RKO (cell line): ENCODE measurements at places on chromosomes 2 and 18.

DNA sequence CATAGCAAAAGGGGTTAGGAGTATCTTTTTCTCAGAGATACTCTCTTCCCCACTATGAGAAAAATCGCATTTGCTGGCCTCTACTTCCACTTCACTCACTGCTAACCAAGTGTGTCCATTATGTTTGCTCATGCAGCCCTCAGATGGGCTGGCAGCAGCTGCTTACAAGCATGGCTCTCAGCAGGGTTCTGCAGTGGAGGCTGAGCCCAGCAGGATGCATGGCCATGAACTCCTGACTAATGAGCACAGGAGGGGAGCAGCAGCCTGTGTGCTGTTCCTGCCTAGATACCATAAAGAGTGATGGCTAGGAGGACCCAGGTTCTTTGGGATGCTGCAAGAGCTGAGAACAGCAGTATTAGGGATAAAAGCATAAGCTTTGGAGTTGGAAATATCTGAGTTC is 316.9 kb upstream of the THSD7B start:
- DNase-seq: no peak

GRCh38 chr18:24243677-24244076 is 104.8 kb downstream of the CABYR start:
- no peak for DNase-seq

GRCh38 chr2:32652555-32653209 is 24.8 kb downstream of the TTC27 start:
- no peak for DNase-seq

DNA sequence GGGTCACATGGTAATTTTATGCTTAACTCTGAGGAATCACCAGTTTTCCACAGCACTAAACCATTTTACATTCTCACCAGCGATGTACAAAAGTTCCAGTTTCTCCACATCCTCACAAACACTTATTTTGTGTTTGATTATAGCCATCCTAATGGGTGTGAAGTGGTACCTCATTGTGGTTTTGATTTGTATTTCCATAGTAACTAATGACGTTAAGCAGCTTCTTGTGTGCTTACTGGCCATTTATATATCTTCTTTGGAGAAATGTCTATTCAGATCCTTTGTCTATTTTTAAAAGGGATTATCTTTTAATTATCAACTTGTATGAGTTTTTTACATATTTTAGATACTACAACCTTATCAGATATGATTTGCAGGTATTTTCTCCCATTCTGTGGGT is 42.0 kb downstream of the CCDC150 start:
- DNase-seq: no peak

- DNase-seq: peak; percentile 28
Measured at GRCh38 chr2:12325806-12326205, 390.9 kb upstream of the TRIB2 start.

DNA sequence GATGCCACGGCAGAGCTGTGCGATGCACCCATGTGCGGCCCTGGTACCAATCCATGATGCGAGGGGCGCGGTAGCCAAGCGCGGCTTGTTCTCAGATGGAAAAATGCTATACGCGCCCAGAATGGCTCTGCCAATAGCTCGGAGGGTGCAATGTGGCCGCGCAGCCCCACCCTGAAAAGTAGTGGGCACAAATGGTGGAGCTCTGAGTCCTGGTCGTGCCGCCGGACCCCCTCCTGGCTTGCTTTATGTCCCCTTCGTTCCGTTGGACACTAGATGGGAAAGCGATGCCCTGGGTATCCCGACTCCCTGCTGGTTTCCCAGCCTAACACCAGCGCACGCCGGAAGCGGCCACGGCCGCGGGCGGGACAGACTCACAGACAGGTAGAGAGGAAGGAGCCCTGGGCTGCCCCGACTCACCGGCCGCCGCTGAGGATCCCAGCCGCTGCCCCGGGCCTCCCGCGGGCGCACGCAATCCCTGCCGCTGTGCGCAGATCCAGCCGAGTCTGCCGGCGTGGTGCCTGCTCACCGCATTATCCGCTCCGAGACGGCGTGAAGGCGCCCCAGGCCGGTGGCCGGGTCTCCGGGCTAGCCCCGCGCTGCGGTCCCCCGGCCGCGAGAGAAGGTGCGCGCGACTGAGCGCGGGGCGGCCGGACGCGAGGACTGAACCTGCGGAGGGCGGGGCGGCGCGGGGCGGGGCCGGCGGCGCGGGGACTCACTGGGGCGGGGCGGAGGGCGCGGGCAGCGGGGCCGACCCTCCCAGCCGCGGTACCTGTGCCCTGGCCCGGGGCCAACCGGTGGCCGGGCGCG is at the start of gene CDC42EP3:
Gene CDC42EP3, minus strand, starts transcription at position 634 of the 807 bp plus-strand sequence. CDS start 25,055 bp downstream, outside the sequence.
- no peak for DNase-seq

DNA sequence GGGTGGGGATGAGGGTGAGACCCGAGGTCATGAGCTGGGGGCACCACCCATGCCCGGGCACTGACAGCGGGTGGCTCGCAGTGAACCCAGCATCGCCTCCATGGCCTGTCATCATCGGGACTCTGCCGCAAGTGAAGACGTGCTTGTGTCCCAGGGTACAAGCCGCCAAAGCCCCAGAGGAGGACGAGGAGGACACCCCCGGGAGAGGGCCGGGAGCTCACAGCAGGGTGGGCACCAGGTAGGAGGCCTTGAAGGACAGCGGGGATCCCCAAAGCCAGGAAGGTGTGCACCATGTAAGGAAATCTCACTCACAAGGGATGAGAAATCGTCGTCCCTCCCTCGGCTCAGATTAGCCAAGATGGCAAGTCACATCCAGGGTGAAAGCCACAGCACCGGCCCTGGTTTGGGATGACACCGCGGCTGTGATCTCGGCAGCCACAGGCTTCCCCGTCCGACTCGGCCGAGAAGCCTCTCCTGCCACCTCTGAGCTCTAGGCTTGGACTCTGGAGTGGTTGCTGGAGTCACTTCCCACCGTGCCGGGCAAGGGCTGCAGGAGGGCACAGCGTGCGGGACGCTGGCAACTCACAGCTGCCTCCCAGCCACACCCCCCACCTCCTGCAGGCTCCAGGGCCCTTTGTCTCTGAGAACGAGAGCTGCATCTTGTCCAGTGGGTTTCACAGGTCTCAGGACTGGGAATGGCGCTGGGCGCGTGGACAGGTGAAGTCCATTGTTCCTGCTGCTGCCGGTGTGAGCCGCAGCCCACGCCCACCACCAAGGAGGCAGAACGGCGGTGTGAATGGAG is 81.6 kb upstream of the CTDP1 start:
- no peak for DNase-seq

GRCh38 chr2:25714740-25715139 is 41.4 kb upstream of the DTNB start:
- DNase-seq: peak; percentile 26

DNA sequence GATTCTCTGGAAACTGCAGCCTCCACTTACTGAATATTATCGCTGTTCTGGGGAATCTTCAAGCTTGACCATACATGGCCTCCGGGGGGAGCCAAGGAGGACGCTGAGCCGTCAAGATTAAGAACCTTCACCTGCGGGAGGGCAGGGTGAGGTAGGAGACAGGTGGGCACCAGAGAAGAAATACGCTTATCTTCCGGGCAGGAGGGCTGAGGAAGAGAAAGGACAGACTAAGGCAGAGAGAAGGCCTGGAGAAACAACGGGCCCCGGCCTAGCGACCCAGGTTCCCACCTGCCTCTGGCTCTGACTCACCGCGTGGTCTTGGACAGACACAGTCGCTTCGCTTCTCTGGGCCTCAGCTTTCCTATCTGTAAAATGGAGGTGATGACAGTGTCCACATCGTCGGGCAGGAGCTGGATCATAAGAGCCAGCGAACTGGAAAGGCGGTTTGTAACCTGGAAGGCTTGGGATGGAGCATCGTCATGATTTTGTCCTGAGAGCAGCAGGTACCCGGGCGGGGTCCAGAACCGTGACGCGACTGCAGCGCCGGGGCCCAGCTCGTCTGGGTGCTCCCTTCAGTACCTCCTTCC is 659 bp downstream of the ZNF142 start:
- DNase-seq: peak; percentile 56

GRCh38 chr2:64601785-64602391 is 51.8 kb downstream of the SERTAD2 start:
- no peak for DNase-seq

- DNase-seq: peak; percentile 3
Measured at GRCh38 chr2:136874258-136874657, 108.9 kb downstream of the THSD7B start.

DNA sequence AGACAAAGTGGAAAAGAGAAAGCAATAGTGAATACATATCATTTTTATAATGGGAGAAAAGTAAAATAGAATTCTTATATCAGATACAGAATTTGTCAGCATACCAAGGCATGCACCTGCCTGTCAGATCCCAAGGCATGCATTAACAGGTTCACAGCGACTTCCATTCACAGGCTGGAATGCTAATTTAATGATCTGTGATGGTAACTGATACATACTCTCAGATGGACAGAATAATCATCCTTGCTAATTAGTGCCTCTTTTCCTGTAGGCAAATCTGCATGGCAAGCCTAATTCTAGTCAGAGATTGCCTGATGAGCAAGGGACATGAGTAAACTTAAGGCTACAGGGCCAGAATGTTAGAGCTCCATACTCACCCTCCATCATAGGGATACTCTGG is 76.1 kb downstream of the PRKRA start:
- no peak for DNase-seq

DNA sequence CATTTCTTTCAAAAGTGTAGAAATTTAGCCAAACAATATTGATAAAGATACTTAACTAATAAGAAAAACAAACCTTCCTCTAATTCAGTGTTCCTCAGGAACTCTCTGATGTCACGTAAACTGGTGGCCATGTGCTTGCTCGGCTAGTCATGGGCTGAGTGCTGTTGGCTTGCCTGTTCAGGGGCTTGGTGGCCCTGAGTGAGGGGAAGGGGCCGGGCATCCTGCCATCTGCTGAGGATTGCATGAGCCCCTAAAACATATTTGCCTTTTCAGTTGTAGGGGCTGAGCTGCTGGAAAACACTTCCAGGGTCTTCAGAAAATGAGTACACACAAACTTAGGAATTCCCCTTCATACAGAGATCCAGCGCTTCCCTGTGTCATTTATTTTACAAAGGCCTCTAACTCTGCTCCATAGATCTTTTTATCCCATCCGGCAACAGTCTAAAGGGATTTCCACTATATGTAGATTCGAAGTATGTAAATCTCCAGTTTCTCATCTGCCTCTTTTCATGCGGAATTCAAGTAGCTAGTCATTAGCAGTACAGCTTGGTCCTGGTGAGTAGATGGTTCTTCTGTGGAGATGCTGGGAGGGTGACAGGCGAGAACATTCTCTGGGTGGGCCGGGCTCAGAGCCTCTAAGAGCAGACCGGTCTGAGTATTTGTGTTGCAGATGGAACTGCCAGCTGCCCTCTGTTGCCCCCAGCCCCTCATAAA is 20.1 kb upstream of the NFATC1 start:
- no peak for DNase-seq

DNA sequence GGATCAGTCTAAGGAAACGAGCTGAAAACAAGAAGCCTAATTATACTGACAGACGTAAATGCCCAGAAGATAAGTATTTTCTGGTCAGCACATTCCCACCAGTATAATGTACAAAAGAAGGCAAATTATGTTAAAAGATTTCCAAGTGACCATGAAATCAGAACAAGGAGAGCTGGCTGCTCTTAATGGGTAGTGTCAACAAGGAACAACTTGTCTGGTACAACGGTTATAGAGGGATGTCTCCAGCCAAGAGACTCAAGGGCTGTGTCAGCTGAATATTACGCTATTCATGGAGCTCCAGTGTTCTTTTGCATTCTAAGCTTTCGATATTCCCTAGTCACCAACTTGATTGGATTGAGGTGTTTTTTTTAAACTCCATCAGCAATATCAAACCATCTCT is 8.6 kb upstream of the L3MBTL4 start:
- DNase-seq: no peak

DNA sequence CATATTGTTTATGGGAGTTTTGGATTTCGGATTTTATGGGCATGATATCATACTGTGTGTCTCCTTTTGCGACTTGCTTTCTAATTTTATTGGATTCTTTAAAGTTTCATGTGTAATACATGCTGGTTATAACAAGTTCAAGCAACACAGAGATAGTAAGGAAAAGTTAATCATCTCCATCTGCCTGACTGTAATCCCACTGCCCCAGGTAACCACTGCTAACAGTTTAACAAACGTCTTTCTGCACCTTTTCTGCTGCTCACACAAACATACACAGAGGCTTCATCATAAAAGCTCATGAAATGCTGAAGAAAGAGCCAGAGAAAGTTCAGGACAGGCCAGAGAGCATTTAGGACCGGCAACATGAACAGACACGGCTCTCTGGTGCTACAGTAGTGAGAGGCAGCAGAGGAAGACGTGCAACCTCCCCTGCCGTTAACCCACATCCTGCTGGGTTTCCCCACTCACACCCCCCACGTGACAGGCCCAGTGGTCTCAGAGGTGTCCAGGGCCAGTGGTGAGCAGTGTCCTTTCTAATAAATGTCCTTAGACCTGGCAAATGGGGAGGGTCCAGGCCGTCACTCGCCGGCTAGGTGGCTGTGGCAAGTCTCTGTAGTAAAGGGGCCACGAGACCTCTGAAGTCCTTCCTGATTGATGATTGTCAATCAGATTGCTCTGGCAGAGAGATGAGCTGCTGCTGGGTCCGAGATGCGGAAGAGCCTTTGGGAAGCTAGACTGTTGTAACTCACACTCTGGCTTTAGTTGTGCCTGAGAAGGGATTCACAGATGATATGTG is 43.0 kb upstream of the SLC1A4 start:
- DNase-seq: no peak

GRCh38 chr2:32061973-32062861 is 1.1 kb upstream of the SPAST start:
- DNase-seq: peak; percentile 21

- DNase-seq: no peak
Measured at GRCh38 chr2:150280231-150280630, 207.2 kb downstream of the RND3 start.

DNA sequence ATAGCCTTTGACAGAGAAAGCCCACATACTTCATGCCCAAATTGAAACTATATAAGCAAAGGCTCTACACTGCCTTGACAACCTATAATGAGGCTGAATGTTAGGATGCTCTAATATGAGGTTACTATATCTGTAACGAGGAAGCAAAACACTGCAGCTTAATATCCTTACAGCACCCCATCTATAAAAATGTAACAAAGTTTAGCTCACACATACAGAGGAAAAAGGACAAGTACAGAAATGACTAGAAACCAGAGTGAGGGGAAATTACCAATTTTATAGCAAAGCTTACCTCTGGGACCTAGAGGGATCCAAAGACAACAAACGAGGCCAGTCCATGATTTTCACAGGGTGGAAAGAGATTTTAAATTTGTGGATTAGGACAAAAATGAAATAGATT is 138.5 kb downstream of the COL4A4 start:
- DNase-seq: no peak

- DNase-seq: peak; percentile 52
Measured at GRCh38 chr2:127527001-127527804, 914 bp upstream of the IWS1 start.

GRCh38 chr2:24111407-24111901 is 11.7 kb downstream of the PFN4 start:
- no peak for DNase-seq

GRCh38 chr18:46426021-46426678 is 230.9 kb downstream of the LOXHD1 start:
- no peak for DNase-seq

- DNase-seq: no peak
Measured at GRCh38 chr18:48735681-48736255, 196.9 kb downstream of the CTIF start.

DNA sequence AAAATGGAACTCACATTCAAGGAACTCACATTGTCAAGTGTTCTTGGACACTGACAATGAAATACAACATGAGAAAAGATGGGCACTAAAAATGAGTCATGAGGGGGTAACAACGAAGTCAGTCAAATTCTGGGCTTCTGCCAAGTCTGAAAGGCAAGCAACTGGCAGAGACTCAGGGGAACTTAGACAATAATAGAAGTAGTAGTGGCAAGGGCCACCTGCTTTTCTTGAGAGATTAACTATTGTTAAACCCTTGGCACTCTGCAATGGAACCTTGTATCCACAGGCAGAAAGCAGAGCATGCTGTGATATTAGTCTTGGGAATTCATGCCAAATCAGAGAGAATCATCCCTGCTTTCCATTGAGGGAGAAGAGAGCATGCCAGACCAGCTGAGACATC is 382.6 kb upstream of the CDH2 start:
- DNase-seq: no peak
